ENCODE measurements at places on chromosomes 12 and 14.

GRCh38 chr12:30358671-30359070 is 337.0 kb downstream of the IPO8 start:
- no peak for DNase-seq

GRCh38 chr14:93036652-93037345 is 78.9 kb downstream of the ITPK1 start:
- no peak for DNase-seq

DNA sequence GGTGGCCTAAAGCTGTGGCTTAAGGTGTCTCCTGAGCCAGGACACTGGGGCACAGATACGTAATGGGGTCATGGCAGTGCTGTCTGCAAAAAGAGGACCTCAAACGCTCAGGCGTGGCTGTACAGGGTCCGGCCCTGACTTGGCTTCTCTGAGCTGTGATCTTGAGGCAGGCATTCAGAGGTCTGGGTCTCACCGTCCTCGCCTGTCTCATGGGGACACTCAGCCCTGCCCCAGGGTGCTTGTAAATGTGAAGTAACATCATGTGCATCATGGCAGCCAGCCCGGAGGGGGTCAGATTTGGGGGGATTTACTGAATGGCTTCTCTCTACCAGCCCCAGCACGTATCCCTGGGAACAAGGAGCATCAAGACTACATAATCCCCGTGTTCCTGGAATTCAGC is 28.8 kb downstream of the DIO3 start:
- no peak for DNase-seq

GRCh38 chr12:126627596-126627995 is 1562.4 kb downstream of the AACS start:
- no peak for DNase-seq

Measured in CD4-positive, alpha-beta T cell treated with Interleukin-17A for 1 hour (primary cell).